ENCODE measurements at places on chromosomes 3 and 15.

- no peak for DNase-seq
These were observed 181.6 kb upstream of the RASGRP1 start for GRCh38 chr15:38746211-38746610.

DNA sequence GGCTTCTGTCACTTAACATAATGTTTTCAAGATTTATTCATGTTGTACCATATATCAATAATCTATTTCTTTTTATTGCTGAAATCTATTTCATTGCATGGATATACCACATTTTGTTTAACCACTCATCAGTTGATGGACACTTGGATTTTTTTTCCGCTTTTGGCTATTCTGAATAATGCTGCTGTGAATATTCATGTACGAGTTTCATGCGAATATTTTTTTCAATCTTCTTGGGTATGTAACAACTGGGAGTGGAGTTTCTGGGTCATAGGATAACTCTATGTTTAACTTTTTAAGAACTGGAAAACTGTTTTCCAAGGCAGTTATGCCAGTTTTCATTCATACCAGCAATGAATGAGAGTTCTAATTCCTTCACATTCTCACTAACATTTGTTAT, 21.7 kb upstream of the GPR160 start:
- DNase-seq = no peak

DNA sequence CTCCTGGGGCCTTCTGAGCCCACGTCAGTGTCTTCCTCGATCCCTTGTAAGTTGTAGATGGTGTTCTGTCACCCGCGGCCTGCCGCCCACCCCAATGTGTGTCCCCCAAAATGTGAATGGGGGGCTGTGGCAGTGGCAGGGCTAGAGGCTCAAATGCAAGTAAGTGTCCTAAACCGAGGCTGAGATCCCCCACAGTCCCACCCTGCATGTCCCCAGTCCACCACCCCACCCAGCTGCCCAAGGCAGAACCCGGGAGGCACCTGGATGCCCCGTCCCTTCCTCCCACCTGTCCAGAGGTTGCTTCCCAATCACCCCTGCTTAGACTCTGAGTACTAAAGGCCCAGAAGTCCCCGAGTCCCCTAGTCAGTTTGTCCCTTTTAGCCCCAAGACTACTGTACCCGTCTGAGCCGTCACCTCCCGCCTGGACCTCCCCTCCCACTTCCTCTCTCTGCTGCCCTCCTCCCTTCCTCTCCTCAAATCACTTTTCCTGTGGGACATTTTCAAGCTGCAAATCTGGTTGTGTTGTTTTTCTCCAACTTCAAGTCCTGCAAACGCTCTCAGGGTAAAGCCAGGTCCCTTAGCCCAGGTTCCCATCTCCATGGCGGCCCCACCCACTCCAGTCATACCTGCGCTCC, 11.8 kb upstream of the PLXND1 start:
- DNase-seq = no peak

GRCh38 chr15:32956006-32956405, 238.2 kb downstream of the GREM1 start:
- DNase-seq = no peak

GRCh38 chr15:68578175-68578979, 416 bp upstream of the CORO2B start:
- DNase-seq = no peak

- DNase-seq = no peak
These were observed 12.8 kb downstream of the SH3BP5 start for GRCh38 chr3:15319575-15319974.

- no peak for DNase-seq
These were observed 77.1 kb downstream of the CORO2B start for GRCh38 chr15:68655686-68656437.

GRCh38 chr3:32276279-32276841, 37.9 kb downstream of the CMTM8 start:
- DNase-seq = no peak

- DNase-seq = no peak
These were observed 118.7 kb upstream of the UMPS start for GRCh38 chr3:124611520-124611919.

GRCh38 chr3:171110715-171111114, 84.2 kb upstream of the SLC2A2 start:
- DNase-seq = no peak

DNA sequence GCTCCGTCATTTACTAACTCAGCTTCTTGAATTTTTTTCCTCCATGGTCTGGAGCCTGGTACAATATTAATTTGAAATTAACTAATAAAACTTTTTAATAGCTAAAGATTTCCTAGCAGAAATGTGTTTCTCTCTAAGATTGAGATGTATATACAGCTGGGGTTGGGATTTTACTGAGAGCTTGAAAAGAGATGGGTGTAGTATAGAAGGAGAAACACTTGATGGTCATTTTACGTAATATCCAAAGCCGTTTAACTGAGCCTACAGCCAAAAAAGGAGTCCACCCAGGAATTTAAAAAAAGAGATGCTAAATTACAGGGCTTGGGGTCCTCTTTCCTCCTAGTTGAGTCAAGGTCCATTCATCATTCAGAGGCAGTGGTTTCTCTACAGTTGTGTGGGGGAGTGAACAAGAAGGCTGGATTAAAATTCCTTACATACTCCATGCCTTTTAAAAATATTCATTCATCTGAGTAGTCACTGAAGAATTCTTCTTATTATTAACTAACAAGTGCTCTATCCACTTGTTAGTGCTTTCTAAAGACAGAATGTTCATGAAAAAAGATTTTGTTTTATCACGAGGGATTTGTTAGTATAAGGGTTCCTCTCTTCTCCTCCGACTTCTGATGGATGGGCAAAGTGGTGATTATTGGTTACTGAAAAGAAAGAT, 255.3 kb upstream of the IL12A start:
- no peak for DNase-seq

- DNase-seq = no peak
These were observed 6.0 kb downstream of the DIPK2A start for GRCh38 chr3:143977341-143978262.

GRCh38 chr3:123159926-123160635, 41.7 kb upstream of the SEC22A start:
- no peak for DNase-seq

DNA sequence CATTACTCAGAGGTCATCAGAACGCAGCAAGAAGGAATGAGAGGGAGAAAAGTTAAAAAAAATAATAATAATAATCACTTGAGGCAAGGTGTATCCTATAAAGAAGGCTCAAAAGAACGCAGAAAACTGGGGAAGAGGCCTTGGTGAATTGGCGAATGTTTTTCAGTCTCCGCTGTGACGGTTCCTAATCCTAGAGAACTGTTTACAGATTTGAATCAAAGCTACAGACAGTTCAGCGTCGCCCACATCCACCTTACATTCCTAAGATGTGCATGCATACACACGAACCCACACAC, 634 bp downstream of the ZMAT3 start:
- no peak for DNase-seq

- DNase-seq = no peak
These were observed 451.4 kb upstream of the ATP10A start for GRCh38 chr15:26314577-26314976.

DNA sequence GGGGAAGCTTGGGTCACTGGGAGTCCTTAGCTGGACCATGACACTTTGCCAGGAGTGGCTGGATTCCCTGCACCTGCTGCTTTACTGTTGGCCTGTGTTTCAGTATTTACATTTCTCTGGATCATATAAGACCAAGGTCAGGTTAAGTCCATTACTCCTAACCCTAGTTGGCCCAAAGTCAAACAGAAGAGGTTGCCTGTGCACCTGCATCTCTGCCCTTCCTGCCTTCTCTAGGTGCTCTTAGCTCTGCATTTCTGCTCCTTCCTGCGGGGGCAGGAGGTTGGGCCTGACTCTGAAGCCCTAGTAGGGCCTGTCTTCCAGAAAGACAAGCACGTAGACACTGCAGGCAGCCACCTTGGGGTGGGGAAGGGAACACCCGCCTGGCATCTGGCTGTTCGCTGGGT, 124.3 kb downstream of the RPLP1 start:
- DNase-seq = no peak

DNA sequence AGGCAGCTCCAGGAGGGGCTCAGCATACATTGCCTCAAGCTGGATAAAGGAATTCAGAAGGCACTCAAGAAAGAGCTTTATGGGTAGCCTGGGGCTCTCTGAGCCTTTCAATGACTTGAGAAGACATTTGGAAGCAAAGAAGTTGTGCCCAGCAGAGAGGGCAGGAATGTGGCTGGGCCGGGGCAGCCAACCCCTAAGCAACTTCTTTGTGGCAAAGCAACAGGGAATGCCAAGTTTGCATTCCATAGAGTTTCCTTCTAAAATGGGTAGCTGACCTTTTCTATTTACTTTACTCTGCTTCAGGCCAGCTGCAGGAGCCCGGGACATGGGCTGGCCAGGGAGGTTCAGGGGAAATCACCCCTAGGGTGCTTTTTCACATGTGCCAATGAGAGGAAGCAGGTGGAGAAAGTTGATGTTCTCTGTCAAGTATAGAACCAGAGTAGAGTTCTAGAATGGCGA, 45.6 kb downstream of the CCDC12 start:
- DNase-seq = no peak

DNA sequence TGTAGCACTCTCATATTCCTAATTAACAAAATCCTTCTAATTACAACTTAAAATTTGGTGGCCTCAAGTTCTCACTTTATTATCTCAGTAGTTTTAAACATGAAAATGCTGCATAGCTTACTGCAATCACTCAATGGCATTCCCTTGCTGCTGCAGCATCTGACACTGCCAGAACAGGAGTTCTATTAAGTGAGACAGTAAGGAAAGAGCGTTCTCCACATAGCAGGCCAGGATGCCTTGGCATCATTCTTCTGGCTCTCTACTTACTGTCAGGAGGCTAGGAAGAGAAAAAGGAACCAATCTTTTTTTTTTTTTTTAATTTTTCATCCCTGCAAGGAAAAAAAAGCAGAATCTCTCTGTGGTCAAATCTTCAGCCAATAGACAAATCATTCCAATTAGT, 3.2 kb downstream of the CNBP start:
- DNase-seq = no peak

GRCh38 chr3:46662771-46663551, 30.5 kb downstream of the ALS2CL start:
- no peak for DNase-seq

- DNase-seq = no peak
These were observed 165.0 kb downstream of the STXBP5L start for GRCh38 chr3:121073011-121073410.

DNA sequence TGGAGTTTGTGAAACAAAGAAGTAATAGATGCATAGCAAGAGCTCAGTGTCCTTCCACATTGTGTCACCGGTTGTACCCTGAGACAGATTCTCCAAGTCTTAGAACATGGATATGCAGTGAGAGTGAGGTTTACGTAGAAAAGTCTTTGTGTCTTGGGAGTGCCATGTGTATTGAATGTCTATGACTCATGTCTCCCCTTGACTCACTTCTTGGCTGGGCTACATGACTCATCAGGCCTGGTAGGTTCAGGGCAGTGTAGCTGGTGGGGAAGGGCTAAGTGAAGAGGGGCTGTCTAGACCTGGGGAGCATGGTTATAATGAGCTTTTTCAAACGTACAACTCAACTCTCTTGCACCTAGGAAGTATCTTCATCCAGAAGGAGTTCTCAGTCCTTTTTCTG, 167.4 kb downstream of the GAP43 start:
- DNase-seq = no peak

- no peak for DNase-seq
These were observed 89.4 kb downstream of the LSM3 start for GRCh38 chr3:14267976-14268375.

DNA sequence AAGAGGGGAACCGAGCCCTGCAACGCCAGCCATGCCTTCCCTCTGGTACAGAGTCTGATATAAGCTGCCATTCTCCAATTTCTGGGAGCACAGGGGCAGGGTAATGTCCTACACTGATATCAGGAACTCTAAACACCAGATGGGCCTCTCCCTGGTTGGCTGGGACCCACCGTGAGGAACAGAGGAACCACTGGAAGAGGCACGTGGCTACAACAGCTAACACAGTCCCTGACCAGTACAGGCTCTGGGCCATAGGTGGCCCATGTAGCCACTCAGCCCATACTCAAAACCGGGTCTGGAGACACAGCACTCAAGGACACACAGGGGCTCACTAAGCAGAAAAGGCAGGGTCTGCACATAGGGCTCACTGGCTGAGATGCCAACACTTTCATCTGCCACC, 13.9 kb downstream of the NUP210 start:
- DNase-seq = no peak

DNA sequence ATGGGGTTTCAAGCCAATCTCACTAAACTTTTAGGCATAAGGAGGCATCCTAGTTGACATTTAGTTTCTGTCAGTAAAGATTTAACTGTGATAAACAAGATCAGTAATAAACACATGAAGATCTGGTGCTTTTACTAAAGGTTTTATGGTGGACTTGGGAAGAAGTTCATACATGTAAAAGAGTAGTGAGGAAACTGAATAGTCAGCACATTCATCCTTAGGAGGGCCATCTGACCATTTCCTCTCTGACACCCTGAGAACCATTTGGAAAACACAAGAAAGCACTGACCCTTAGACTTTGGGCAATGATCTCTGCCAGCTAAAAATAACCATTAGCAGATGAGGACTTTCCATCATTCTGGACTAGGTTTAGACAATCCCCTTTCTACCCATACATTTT, 1040.9 kb downstream of the AGBL1 start:
- DNase-seq = no peak

DNA sequence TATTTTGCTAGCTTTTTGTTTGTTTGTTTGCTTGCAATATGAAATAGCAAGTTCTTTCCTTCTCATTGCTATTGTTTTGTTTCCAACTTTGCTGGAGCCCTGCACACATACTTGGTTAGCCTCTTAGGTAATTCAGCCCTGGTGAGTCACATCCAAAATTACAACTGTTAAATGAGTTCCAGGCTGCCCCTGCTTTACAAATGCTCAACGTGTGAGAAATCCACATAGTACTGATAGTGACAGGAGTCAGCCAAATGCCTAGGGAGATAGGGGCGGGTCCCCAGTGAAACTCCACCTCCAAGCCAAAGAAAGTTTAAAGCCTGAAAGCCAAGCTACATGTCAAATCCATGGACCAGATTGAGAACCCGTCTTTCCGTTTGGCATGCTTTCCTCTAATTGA, 81.3 kb upstream of the RNF7 start:
- no peak for DNase-seq

GRCh38 chr3:54215521-54215920, 93.2 kb downstream of the CACNA2D3 start:
- DNase-seq = no peak

DNA sequence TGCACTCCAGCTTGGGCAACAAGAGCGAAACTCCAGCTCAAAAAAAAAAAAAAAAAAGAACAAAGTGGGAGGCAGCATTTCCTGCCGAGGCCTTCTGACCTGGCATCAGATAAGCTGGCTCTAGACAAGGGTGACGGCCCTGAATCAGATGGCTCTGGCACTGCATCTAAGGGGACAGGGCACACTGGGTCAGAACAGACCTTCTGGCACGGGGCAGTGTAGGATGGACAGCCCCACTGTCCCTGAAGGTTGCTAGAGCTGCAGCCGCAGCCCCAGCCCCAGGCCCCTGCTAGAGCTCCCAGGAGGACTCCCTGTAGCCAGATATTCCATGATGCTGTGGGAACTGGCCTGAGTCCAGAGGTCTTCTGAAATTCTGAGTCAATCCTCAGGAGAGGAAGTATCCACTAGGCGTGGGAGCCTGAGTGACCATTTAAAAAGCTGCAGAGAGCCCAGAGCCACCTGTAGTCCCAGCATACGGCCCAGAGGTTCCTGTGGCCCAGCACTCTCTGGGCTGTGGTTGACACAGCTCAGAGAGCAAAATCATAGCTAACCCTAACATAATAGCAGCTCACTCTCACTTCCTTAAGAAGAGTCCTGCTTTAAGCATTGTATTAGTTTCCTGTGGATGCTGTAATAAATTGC, 69.2 kb upstream of the MFGE8 start:
- DNase-seq = no peak

Measured in effector memory CD4-positive, alpha-beta T cell (primary cell).